DMS 273 treated with DMSO at 0.1 percent for 48 hours (cell line): ENCODE measurements at places on chromosomes 3 and 15.

DNA sequence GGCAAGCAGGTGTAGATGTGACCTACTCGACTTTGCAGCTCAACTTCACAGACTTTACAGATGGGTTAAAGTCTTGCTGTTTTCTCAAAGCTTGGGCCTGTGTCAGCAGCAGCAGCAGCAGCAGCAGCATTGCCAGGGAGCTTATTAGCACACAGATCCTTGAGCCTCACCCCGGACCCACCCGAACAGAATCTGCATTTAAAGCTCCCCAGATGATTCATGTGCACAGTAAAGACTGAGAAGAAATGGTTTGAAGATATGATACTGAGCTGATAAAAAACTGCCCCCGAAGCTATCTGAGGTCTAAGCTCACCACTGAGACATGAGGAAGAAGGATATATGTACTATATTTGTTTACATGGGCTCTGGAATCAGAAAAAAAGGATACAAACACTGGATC lies 231.7 kb downstream of the ARPP21 start:
- DNase-seq: no peak

DNA sequence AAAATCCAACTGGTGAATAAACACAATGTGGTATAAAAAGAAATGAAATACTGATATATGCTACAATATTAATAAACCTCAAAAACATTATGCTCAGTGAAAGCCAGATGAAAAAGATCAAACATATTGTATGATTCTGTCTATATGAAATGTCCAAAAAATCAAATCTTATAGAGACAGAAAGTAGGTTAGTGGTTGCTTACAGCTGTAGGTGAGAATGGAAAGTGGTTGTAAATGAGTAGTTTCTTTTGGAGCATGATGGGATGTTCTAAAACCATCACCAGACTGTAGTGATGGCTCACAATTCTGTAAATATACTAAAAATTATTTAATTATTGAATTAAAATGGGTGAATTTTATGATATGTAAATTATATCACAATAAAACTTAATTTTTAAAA lies 58.4 kb downstream of the SENP7 start:
- no peak for DNase-seq

- DNase-seq: no peak
These were observed 34.2 kb downstream of the CLEC3B start for GRCh38 chr3:45060165-45060892.

DNA sequence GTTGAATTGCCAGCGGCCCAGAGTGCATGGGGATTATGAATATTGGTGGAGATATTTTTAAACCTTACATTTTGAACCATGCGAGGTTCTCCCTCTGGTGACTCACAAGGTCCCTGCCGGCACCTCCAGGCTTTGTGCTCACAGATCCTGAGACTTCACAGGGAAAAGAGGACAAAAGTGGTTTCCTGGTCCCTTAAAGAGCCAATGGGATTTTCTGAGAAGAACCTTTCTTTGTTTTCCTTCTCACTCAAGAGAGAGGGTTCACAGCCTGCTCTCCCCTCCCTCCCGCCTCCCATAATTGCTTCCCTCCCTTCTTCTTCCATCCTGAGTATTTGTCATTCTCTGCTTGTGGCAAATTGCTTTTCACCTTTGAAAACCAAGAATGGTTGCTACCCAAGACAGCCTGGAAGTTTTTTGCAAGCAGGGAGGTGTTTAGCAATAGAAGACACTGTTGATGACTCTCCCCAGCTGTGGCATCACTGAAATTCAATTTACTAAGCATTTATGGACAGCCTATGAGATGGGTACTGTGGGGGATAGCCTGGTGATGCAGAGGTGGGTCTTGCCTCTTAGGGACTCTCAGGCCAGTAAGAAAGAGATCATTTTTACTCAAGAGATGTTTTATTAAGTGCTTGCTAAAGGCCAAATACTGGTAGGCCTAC lies 76.6 kb downstream of the CPN2 start:
- DNase-seq: no peak

DNA sequence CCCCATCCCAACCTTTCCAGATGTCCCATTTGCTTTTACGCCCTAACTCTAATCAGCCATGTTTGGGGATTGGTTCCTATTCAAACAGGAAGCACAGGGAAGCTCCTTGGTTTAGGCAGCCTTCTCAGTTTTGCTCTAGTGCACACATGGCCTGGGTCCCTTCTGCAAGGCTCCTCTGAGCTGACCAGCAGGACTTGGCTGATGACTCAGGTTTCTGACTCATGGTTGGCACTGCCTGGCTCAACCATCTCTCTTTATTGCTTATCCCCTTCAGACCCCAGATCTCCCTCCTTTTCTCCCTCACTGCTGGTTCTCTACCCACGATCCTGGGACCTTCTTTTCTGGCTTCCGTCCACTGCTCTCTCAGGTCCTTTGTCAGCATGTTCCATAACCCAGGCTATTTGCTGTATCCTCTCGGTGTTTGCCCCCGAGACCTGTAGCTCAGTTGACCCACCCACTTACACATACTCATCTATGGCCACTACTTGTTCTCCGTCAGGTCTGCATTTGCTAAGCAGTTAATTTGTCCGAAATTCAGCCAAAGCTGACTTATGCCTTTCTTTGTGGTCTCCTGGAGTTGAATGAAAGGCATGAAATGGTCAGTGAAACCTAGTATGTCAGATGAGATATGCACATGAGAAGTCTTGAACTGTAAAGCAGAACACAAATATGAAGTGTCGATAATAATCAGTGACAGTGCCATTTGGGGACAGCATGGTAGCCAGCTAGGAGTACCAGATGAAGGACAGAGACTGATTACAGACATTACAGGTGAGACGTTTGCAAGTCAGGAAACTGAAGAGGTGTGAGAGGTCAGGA lies 323.5 kb upstream of the ROPN1 start:
- no peak for DNase-seq
